ENCODE measurements at places on chromosomes 6 and 20.

DNA sequence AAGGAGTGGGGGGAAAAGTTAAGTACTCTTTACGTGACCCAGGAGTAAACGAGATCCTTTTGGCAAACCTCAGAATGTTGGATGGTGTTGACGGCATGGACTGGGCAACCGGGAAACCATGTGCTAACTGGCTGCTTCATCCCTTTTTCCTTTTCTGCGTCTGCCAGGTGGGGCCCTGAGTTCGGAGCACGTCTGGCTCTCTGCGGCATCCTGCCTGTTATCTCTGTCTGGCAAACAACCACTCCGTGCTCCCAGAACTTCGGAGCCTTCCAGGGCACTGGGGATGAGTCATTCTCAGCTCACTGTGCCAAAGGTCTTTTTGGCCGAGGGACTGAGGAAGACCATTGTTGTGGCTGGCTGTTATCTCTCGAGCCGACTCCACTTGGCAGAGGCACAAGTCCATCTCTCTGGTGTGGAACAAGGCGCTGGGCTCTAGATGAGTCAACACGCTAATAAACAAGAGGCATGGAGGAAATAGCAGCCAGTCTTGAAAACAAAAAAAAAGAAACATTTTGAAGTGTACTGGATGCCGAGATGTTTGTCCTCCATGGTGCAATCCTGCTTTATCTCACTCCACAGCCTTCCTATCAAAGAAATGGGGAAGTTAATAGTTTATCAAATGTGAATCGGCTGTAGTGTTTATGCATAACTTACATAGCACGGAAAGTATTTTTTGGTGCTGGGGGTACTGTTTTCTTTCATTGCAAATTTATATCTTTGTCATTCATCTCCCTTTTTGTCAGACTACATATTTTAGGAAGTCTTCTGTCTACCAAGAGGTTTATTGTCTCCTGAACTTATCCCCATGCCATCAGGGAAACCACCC lies 64.6 kb upstream of the TXNDC5 start:
- peak; percentile 76 for DNase-seq

DNA sequence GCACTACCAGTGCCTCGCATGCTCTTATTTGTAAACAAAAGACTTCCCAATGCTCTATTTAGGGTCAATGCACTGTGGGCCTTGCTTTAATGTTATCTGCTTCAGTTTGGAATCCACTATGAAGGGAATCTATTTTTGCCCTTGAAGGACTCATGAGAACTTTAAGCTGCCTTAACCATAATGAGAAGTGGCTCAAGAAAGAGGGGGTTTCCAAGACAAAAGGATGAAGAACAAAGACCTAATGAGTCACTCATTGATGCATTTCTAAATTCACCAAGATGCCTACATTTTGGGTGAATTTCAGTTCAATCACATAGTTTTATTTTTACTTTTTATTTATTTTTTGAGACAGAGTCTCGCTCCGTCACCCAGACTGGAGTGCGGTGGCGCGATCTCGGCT lies 228.2 kb downstream of the LY86 start:
- no peak for DNase-seq

DNA sequence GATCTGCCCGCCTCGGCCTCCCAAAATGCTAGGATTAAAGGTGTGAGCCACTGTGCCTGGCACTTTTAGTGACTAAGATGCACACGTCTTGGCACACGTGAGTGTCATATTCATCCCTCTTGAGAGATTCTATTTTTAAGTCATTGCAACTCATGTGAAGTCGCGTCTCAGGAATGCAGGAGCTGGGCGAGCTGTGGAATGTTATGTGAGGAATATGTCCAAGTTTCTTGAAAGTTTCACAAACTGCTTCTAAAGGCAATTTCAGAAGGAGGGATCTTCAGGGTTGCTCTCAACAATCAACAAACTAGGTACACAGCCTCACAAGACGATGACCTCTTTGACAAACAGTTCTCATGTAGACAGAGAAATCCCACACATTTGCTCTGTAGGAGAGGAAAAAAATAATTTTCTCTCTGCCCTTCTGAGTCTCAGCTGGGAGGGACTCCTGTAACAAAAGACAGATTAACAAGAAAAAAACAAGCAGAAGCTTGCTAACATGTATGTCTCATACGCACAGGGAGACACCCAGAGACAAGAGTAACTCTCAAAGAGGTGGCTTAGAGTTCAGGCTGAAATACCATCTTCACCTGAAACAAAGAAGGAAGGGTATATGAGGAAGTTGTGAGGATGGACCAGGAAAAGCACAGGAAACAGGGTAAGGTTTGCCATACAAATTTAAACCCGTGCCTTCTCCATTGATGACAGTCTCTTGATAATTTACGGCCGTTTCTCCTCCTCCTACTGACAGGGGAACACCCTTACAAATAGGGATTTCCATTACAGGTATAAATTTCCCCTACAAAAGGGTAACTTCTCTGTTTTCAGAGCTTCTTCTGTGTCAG lies 45.3 kb upstream of the FAM50B start:
- DNase-seq = no peak

- no peak for DNase-seq
Observed at GRCh38 chr6:4675121-4675520, 101.1 kb upstream of the CDYL start.
